ENCODE measurements at places on chromosomes 12 and 14.

DNA sequence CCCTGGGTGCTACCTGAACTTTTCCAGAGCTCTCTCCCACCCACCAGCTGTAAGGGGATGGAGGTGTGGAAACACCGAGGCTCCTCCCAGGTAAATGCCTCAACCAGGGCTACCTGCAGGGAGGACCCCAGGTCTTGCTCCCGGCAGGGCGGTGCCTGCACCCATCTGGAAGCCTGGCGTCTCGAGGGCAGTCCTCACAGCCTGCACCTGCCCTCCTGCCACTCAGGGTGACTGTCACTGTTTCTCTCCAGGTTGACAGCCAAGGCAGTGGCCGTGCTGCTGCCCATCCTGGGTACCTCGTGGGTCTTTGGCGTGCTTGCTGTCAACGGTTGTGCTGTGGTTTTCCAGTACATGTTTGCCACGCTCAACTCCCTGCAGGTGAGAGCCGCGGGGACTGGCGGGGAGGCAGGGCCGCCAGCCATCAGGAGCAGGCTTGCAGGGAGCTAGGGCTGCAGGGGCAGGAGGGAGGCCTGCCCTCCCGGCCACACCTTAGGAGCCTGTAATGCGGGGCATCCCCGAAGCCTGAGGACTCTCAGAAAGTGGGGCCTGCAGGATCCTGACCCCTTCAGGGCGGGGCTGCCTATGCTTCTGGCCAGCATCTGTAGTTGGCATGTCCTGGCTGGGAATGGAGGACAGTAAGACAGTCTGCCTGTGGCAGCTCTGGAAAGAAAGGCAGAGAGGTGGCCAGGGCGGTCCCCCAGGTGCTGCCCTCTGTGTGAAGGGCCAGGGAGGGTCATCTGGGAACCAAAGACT lies 182.3 kb downstream of the ADGRD1 start:
- DNase-seq, result no peak

DNA sequence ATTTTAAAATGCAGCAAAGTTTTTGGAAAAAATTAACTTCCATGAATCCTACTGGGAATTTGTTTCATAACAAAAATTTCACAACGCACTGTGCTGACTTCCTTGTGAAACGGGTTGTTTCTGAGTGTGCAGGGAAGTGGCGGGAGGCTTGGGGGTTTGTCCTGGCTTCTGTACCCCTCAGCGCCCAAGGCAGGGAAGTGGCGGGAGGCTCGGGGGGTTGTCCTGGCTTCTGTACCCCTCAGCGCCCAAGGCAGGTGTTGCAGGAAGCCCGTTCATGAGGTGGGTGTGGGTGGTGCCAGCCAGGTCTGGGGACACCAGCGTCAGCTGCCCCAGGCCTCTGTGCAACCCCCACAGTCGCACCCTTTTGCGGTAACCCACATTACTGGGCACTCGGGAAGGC lies 25.1 kb downstream of the ADGRD1 start:
- DNase-seq, result no peak

GRCh38 chr12:44058366-44058765 lies 222.5 kb downstream of the TMEM117 start:
- no peak for DNase-seq

- no peak for DNase-seq
Measured at GRCh38 chr12:109513051-109513450, 35.6 kb downstream of the UBE3B start.

DNA sequence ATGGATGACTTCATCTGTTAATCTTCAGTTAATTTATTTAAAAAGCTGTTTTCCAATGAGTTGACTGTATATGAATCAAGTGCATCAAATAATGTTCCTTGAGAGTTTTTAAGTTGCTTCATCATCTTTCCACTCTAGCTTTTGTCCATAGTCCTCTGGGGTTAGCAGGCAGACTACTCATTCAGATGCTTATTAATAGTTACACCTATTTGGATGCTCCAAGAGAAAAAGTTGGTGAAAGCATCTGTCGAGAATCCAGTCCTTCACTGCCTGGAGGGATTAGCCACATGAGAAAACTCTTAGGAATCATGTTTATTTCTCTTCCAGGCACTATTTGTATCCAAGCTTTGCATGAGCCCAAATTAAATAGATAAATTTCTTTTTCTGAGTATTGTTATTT lies 70.2 kb downstream of the DACT1 start:
- DNase-seq, result no peak

- DNase-seq, result peak; percentile 49
Measured at GRCh38 chr14:34857689-34858449, 17.3 kb downstream of the BAZ1A start.

GRCh38 chr12:71947645-71948105 lies 9.0 kb downstream of the TPH2 start:
- DNase-seq, result no peak

GRCh38 chr14:75201087-75201486 lies 24.7 kb upstream of the TMED10 start:
- no peak for DNase-seq

DNA sequence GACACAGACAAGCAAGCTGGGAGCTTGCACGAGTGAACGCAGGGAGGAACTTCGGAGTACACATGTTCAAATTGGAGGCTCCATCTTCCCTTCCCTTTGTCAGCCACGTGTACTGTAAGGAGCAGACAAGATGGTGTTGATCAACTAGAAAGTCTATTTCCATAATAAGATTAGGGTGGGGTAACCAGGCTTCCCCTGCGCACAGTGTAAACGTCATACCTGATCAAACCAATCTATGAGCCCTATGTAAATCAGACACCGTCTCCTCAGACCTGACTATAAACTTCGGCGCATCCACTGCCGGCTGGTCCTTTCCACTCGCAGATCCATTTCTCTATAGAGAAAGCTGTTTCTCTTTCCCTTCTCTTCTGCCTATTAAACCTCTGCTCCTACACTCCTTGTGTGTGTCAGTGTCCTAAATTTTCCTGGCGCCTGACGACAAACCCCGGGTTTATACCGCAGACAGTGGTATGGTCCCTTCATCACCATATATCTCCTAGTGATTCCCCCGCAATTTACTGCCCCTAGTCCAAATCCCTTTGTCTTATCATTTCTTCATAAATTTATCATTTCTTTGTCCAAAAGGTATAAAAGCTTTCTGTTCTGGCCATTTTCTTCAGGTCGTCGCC lies 7.5 kb upstream of the ETFBKMT start:
- DNase-seq, result no peak

DNA sequence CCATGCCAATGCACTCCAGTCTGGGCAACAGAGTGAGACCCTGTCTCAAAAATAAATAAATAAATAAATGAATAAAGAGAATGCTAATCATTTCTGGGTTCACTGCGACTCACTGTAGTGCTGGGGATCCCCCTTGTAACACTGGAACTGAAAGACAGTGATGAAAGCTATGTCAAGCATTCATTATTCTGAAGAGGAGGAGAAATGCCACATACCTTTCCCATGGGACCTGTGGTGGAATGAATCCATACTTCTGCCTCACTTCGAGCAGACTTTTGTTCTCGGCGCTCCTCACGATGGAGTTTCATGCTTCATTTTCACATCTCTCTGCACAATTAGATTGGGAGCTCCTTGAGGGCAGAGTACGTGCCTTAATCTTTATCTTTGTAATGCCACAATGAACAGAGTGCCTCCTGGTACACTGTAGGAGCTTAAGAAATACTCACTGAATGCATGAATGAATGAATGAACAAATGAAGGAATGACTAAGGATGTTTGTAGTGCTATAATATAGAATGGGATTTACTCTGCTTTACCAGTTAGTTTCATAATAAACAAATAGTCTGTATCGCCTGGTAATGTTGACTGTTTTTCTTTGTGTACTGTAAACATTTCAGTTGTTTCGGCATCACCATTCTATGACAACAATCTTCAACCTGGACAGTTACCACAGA lies 45.8 kb downstream of the DRAM1 start:
- no peak for DNase-seq

DNA sequence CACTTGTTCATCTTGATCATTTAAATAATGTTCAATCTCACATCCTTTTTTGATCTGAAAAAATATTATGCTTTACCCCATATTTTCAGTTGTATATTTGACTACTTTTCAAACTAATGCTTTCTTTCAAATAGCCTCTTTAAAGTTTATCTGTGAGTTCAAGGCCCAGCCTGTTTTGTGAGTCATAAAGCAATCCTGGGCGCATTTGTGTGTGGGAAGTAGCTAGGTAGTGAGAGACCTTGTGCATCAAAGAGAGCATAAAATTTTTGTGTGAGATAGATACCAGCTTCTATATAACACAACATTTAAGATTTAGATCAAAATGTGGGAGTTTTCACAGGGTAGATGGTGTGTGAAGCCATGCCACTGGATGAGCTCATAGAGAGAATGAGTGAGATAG lies 405.6 kb downstream of the NAV3 start:
- DNase-seq, result no peak

Data from central memory CD4-positive, alpha-beta T cell (primary cell).